ENCODE measurements at places on chromosomes 1 and 21.

DNA sequence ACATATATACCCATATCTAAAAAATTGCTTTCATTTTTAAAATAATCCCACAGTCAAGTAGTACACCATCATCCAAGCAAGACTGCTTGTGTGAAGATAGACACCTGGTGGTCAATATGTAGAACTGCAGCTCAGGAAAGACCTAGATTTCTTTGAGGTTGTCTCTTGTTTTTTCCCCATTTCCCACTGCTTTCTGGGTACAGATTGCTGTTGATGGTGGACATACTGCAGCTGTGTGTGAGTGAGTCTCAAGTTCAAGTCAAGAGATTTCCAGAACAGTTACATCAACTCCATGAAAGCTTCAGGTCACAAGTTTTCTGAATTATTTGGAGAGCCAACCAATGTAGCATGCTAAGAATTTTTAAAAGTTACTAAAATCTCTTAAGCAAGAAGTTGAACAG, 306.4 kb downstream of the DUSP10 start:
- DNase-seq: peak; percentile 48

DNA sequence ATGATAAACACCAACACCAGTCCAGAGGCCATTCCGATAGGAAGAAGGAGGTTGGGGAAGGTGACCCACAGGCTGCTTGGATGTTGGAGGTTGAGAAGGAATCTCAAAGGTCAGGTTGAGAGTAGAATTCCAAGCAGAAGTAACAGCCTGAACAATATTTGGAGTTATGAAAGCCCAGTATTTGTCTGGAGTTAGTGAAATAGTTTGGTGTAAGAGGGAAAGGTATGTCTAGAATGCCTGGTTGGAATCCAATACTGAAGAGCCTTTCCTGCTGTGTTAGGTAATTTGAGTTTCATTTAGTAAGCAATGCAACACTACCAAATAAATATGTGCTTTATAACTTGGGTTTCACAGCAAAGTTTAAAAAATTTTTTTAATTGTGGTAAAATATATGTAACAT, 70.5 kb upstream of the MCOLN3 start:
- DNase-seq: no peak

DNA sequence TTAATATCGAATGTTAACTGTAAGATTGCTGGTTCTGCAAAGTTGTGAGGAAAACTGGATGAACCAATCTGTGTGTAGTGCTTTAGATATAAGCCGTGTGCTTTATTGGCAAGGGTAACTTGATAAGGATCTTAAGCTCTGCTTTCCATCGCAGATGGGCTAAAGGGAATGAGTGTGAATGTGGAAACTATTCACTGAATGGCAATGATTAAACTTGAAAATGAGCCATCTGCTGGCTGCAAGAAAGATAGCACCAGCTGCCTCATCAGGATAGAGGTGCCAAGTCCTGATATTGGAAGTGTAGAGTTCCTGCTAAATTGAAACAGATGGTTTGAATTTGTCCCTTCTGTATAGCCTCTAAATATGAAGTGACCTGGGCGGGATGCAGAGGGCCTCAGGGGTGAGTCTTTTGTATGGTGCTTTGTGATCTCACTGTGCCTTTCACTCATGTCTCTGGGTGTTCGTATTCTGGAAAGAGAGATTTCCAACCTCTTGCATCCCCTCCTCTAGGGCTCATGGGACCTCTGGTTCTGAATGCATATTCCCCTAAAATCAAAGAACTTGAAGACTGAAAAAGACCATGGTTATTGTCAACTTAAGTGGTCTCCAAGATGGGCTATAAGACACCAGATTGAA, 9.2 kb downstream of the FCRL3 start:
- DNase-seq: no peak

GRCh38 chr1:117683571-117684285, 77.9 kb downstream of the TENT5C start:
- no peak for DNase-seq

DNA sequence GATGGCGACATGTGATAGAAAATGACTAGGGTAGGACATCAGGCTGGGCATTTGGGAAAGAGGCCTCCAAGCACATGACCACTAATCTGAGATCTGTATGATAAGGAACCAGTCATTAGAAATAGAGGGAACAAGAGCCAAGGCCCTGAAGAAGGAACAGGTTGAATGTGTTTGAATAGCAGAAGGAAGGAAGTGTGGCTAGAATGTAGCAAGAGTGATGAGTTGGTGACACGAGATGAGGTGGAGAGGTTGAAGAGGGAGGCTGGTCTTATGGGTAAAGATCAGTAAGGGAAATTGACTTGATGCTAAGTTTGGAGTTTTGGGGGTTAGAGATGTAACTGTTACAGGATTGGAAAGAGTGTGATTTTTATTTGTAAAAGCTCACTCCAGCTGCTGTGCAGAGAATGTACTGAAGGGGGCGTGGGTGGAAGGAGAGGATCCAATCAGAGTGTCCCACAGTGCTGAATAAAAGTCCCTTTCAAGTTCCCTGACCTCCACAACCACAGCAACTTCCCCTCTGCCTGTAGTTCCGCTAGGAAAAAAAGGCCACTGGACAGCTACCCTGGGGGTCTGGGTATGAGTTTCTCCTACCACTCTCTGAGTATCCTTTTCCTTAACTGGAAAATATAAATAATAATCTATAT, 295.0 kb downstream of the OMA1 start:
- DNase-seq: no peak

DNA sequence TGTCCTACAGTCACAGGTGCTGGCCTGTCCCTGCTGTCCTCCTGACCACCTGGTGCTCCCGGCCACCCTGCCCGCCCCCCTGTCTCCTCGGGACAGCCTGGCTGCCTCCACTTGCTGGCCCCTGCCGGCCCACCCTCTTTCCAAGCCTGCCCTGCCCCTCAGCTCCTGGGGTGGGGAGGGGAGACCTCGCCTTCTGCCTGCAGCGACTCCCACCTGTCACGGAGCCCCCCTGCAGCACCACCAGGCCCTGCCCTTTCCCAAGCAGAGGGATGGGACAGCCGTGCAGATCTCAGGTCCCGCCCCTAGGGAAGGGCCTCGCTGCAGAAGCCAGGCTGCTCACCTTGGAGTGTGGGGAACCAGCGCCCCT, 7.5 kb downstream of the LRRC3 start:
- DNase-seq: no peak

GRCh38 chr1:221637641-221638041, 104.2 kb downstream of the DUSP10 start:
- no peak for DNase-seq

DNA sequence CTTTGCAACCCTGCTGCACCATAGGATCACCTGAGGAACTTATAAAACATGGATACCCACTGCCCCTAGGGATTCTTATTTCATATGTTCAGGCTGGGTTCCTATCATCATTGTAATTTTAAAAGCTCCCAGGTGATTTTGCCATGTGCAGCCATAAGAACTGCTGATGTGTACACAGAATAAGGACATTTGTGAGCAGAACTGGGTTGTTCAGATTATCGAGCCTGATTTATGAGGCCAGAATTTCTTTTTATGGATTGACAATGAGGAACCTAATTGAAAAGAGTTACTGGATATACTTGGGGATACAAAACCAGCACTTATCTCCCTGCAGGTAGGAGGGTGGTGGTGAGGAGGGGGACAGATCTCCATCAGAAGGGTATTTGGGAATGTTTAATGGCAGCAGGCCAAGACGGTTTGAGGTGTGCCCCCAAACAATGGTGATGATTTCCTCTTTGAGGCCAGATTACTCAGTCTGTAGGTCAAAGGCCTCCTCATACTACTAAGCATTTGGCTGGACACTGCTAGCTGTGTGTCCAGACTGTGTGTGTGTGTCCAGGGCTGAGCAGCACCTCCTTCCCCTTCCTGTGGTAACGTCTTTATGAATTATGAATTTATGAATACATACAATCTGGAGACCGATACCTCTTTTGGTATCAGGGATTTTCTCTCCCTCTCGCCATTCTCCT, 18.9 kb downstream of the NOS1AP start:
- DNase-seq: no peak

DNA sequence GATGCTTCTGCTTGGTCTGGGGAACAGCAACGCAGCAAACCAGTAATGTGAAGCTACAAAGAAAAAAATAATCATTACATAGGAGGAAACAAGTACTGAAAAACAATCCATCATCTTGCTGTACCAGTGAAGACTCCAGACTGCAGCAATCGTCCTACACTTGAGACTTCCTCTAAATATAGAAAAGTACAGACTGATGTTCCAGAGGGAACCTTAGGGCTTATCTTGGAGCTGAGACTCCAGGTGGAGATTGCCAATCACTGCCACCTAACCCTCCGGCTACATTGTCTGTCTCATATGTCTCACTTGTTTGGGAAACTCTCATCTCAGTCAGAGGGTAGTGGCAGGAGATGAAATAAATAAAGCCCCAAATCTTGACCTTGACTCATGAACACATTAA, 9.4 kb upstream of the UHMK1 start:
- no peak for DNase-seq

- no peak for DNase-seq
Observed at GRCh38 chr1:105368446-105368845, 1618.7 kb downstream of the AMY1C start.

DNA sequence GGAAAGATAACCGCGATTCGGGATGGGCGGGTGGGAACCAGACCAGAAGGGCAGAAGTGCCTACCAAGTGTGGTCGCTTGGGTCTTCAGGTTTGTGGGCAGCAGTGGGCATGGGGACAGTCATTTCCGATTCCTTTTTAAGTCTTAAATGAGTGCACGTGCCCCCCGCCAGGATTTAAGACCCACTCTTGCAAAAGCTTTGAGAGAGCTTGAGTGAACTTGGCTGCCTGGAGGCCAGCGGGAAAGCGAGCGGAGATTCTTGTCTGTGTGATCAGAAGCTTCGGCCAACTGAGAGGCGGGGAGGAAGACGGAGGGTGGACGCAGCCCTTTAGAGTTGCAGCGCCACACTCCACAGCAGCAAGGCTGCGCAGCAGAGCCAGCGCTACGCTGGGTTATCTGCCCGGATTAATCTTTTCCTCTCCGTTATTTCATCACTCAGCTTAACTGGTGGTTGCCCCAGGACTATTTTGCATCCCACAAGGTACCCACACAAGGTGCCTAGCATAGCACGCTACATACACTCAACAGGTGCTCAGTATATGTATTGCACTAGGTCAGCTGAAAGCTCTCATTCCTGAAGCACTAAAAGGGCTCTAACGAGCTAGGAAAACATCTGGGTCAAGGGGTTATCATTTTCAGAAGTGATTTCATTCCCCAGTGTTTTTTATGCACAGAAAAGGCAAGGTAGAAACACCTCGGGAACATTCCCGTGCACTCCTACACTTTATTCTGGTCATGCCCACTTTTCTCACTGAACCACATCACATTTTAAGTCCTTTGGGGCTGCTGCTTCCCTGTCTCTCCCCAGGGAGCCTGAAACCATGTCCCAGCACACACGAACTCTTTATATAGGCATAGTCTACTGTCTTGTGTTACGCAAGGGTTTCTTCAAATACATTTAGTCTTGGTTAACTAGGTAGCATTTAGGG, 1.5 kb upstream of the BATF3 start:
- peak; percentile 41 for DNase-seq

Data from NCI-H748 treated with DMSO at 0.1 percent for 48 hours (cell line).